Stimulated activated CD8-positive, alpha-beta memory T cell treated with anti-CD3 and anti-CD28 coated beads, Interleukin-15, amount 100 ng/mL, for 1 hour (primary cell): ENCODE measurements at places on chromosomes 1 and 21.

DNA sequence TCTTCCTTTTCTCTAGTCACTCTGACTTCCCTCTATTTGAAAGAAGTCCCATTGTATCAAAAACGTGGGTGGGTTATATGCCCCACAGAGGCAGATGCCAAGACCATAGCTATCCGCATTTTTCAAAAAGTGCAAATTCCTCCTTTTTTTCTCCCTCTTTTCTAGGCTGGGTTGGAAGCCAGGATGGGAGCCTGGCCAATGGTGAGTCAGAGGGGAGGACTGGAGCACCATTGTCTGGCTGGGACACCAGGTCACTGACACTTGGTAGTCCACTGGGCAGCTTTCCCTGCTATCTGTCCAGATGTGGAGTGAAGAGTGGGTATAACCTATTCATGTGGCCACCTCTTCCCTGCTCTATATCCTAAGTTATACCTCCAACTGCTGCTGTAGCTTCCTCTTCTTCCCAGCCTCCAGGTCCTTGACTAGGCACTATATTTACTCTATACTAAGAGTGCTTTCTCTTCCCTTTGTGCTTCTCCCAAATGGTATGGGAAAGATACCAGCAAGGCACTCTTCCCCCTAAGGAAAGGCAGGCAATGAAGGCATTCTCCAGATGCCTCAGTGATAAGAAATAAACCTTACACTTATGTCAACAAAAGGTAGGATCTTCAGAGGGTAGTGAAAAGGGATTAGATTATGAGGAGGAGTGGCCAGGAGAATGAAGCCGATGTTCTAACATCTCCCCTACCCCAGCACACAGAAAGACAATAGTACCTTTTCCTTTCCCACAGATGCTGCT is 12.9 kb downstream of the PI4KB start:
- DNase-seq, result no peak

- no peak for DNase-seq
Observed at GRCh38 chr21:35925497-35925896, 134.8 kb downstream of the SETD4 start.

- DNase-seq, result no peak
Observed at GRCh38 chr21:38422082-38422481, 76.2 kb downstream of the ERG start.

GRCh38 chr1:28540651-28541050 is 12.2 kb upstream of the TRNAU1AP start:
- no peak for DNase-seq

- DNase-seq, result no peak
Observed at GRCh38 chr1:119656410-119656955, 8.4 kb upstream of the ZNF697 start.

GRCh38 chr1:81466961-81467360 is 333.8 kb upstream of the ADGRL2 start:
- no peak for DNase-seq

- no peak for DNase-seq
Observed at GRCh38 chr1:154117642-154118041, 37.2 kb downstream of the NUP210L start.

DNA sequence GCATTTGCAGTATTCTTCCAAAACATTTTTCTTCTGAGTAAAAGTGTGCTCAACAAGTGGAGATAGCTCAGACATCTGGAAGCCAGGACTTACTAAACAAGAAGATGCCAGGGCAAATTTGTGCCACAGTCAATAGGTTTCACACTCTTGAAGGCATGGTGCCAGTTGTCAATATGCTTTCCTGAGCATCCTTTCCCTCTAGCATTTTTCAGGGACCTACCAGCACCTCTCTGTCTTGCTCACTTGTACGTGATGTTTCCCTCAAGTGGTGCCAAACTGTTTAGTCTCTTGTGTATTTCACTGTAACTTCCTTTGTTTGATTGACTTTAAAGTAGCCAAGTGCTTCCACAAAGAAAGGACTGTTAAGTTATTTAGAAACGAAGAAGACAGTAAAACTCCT is 194.0 kb upstream of the SGIP1 start:
- DNase-seq, result no peak

- DNase-seq, result peak; percentile 90
Observed at GRCh38 chr1:9867408-9868243, 42.4 kb downstream of the CTNNBIP1 start.

- no peak for DNase-seq
Observed at GRCh38 chr1:201291916-201292315, 8.6 kb downstream of the PKP1 start.

- no peak for DNase-seq
Observed at GRCh38 chr1:217392441-217392840, 238.4 kb downstream of the GPATCH2 start.
